ENCODE measurements at places on chromosomes 2 and 18.

- DNase-seq: peak; percentile 7
These were observed 140.5 kb downstream of the LRP2 start for GRCh38 chr2:169221745-169222369.

- no peak for DNase-seq
These were observed 19.8 kb upstream of the RGPD4 start for GRCh38 chr2:107806901-107807300.

DNA sequence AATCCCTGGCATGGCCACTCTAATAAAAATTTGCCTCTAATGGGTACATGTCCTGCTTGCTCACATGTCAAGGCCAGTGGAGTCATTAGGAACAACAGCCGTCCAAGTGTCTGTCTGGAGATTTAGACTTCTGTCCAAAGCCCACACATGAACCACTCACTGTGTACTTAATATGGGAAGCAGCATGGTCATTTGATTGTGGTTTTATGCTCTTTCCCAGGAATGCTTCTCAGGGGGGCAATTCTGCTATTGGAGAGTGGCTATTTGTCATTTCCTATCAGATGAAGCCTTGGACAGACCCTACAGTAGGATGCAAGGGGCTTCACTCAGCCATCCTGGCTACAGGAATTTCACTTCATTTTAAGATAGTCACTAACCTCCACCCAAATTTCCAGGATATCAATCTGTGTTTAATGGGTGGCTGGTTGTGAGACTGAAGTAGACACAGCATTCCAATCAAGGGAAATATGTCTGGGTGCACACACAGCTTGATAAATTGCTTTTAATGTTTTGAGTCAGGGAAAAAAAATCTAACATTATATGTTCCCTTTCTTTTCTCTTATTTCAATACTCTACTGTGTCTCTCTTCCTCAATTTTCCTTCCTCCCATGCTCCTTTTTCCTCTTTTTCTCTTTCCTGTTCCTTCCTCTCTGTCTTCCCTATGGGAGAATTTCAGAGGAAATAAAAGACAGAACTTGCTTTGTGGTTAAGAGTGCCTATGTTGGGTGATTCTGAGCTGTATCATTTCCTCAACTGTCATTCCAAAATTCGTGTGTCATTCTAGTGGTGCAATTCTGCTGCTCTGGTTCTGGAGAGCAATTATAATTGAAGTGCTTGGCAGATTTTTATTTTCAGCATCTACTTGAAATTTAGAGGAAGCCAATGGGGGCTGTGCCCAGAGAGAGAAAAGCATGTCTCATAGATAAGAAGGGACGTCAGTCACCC, 320.1 kb downstream of the OSR1 start:
- DNase-seq: no peak

DNA sequence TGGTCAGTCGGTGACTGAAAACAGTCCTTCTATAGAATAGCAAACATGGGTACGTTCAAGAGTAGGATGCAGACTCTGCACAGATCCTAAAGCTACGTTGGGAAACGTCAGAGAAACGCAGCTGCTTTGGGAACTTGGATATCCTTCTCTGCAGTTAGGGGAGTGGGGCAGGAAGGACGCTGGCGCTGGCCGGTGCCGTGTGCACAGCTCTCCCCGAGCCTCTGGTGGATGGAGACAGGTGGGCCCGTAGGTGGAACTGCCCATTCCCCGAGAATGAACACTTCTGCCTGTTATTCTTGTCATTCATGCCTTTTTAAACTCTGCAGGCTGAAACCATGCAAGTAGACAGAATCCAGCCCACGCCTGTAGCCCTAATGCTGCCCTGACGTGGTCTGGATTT, 91.7 kb upstream of the MBOAT2 start:
- no peak for DNase-seq

DNA sequence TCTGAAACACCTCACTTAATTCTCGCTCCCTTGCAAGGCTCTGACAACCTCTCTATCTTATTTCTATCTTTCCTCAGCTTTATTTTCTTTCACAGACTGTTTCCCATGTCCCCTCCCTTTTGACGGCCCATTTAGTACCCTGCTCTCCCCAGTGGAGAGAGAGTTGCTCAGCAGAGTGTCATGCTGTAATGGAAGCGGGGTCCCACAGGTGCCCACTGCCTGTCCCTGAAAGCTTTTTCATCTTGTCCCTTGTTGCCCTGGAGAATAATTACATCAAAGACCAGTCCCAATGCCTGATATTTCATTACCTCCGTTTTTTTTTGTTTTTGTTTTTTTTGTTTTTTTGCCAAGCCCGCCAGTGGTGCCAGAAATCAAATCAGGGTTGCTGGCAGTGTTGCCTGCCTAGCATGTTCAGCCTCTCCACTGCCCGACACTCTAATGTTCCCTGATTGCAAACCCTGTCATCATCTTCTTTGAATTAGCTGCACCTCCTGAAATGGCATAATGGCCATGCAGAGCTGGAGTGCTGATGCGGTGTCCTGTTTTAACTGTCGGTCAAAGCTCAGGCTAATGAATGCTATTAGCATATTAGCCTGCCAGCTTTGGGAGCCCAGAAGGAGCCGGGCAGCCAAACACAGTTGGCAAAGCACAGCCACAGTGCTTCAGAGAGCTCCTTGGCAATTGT, 71.2 kb upstream of the CAVIN2 start:
- no peak for DNase-seq

DNA sequence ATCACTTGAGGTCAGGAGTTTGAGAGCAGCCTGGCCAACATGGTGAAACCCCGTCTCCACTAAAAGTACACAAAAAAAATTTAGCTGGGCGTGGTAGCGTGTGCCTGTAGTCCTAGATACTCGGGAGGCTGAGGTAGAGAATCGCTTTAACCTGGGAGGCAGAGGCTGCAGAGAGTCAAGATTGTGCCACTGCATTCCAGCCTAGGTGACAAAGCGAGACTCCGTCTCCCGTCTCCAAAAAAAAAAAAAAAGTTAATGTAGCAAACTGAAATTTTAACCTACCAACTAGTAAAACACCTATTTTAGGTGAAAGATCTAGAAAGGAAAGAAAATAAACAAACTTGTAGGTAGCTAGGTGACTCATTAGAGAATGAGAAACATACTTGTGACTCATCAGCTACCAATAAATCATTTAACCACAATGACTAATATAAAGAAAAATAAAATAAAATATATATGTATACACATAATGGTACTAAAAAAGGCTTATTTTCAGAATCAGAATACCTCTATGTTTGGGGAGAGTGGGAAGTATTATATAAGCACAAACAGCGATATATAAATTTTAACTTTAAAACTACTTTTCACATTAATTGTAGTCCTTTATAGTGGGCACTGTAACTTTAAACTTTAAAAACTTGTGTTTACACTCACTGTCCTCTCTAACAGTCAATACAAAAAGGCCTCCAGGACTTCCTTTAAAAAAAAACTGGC, 36.6 kb downstream of the DARS1 start:
- DNase-seq: peak; percentile 88

DNA sequence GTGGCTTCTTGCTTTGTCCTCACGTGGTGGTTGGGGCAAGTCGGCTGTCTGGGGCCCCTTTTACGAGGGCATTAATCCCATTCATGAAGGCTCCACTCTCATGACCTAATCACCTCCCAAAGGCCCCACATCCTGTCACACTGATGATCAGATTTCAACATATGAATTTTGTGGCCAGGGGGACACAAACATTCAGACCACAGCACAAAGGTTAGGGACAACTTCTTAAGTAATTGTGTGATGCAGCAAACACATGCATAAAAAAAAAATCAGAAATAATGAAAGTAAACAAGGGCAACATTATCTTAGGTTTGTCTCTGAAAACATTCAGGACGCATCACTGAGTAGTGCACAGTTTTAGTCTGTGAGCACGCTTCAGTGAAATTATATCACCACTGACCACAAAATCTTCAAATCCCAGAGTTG, 54.2 kb upstream of the FRZB start:
- no peak for DNase-seq

DNA sequence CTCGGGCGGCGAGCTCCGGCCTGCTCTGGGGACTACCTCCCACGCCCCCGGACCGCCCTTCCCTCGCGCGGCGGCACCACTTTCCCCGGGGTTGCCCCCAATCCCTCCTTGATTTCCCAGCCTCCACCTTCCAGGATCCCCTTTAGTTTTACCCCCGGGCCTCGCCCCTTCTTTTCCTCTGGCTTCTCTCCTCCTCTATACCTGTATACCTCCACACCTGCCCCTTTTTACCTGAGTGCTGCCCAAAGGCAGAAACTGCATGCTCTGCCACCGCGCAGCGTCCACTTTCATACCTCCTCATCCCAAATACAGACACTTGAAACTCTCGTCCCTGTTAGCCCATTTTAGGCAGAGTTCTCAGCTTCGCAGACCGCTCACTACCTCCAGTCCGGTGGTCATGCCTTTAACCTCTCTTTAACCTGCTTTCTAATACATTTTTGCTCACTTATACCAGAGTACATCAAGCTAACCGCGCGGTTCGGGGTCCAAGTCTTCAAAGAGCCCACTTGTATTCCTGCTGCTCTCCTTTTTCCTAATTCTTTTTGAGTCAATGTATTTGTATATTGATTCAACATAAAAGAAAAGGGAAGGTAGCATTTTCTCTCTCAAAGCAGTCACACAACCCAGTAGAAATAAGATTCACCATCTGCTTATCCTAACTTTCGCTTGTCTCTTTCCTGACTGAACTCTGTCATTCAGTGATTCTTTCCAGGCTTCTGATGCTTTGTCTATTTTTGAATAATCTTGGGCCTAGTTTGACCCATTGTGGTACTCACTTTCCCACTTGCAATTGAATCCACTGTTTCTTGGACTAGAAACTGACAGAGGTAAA, 901 bp downstream of the SPOPL start:
- DNase-seq: no peak
